ENCODE measurements at places on chromosomes 3 and 15.

DNA sequence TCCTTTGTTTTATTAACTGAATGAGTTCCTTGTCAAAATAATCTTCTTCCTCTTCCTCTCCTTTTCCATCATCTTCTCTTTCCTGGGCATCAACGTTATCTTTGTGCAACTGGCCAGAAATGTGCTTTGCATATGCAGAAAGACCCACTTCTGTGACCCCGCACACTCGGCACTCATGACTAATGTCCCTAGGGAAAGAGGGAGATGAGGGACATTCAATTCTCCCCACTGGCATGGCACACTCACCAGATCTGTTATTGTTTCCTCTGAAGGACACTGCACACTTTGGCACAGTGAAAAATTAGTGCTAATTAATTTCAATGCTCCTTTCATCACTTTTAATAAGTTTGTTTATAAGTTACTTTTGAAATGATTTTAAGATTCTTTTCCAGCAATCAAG is 34.0 kb downstream of the ZNF106 start:
- no peak for DNase-seq

- no peak for DNase-seq
Observed at GRCh38 chr3:78721771-78722543, 1045.8 kb downstream of the ROBO1 start.

GRCh38 chr15:40807888-40808461 is 702 bp upstream of the DNAJC17 start:
- DNase-seq: no peak

- no peak for DNase-seq
Observed at GRCh38 chr15:36605604-36606263, 26.3 kb downstream of the CDIN1 start.
